ENCODE measurements at places on chromosomes 4 and X.

DNA sequence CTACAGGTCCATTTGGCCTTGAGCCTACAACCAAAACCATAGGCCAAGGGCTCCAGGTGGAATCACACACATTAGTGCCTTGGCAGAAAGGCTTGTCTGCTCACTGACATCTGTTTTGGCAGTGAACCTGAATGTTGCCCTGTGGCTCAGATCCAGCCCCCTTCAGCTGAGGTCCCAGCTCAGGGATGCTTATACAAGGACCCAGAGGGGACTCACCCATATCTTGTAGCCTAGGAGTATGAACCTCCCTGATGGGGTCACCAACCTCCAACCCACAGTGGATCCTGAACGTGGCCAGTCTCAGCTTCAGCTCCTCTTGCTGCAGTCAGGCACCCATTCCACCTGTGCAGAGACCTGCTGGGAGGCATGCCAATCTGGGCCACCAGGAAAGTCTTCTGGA lies 50.8 kb upstream of the HMX1 start:
- no peak for DNase-seq

DNA sequence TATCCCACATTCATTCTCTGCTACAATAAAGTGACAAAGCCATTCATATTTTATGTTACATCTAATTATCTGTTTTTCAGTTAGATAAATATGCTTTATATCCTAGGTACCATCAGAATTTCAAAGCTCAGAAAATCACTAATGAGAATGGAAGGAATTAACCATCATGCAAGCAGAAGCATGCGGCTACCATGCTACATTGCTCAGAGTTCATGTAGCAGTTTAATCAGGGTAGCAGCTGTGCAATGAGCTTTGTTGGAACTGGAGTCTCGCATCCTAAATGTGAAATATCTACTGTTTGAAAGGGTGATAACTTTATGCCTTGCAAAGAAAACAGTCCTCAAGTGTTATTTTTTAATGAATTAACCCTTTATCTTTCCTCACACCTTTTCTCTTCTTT lies 77.5 kb downstream of the SNCA start:
- no peak for DNase-seq

DNA sequence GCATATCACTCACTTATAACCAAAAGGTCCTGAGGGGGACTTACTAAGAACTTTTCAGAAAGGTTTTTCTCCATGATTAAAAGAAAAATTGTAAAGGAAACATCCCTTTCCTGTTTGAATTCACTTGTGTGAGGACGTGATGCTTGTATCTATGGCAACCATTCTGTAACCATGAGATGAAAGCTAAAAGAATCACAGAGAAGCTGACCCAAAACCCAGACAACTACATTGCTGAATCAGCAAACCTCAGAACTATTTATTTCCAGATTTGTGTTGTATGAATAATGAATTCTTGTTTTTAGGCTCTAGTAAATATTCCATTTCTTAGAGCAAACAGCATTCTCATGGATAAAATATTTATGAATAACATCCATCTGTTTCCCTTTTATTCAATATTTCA lies 91.2 kb downstream of the RCHY1 start:
- DNase-seq = no peak

GRCh38 chr4:121696581-121697461 lies at the start of gene ANXA5:
Gene ANXA5, minus strand, starts transcription at chr4:121696980. Its CDS starts 391 bp downstream, at chr4:121696589.
- DNase-seq = peak; percentile 94

GRCh38 chr4:93879919-93880318 lies 51.4 kb downstream of the ATOH1 start:
- DNase-seq = no peak

- DNase-seq = no peak
These were observed 110.8 kb upstream of the FAM9B start for GRCh38 chrX:9144701-9145241.

GRCh38 chr4:31160146-31160545 lies 440.0 kb downstream of the PCDH7 start:
- no peak for DNase-seq

- DNase-seq = peak; percentile 55
These were observed 159.6 kb downstream of the SOWAHB start for GRCh38 chr4:76738086-76738931.

- no peak for DNase-seq
These were observed 220.2 kb upstream of the MAD2L1 start for GRCh38 chr4:120286813-120287212.

GRCh38 chr4:119682099-119682498 lies 53.5 kb upstream of the PDE5A start:
- no peak for DNase-seq

DNA sequence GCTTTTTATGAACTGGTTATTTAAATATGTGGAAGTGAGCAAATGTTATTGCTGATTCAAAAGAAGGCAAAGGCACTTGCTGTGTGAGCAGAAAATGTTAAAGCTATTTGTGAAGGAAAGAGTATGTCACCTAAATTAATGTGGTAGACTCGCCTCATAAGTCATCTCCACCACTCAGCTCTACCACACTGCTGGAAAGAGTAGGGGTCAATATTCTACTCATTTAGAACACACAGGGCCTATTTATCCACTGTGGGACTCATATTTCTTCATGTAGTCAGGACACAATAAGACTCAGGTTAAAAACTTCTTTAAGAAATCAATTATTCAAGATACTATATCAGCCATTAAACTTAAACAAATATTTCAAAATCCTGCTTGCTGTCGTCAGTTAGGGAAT lies 106.5 kb downstream of the SLC7A11 start:
- no peak for DNase-seq

GRCh38 chr4:7843831-7844593 lies 95.6 kb downstream of the AFAP1 start:
- DNase-seq = peak; percentile 79

GRCh38 chr4:104486716-104487504 lies 7.8 kb downstream of the CXXC4 start:
- no peak for DNase-seq

DNA sequence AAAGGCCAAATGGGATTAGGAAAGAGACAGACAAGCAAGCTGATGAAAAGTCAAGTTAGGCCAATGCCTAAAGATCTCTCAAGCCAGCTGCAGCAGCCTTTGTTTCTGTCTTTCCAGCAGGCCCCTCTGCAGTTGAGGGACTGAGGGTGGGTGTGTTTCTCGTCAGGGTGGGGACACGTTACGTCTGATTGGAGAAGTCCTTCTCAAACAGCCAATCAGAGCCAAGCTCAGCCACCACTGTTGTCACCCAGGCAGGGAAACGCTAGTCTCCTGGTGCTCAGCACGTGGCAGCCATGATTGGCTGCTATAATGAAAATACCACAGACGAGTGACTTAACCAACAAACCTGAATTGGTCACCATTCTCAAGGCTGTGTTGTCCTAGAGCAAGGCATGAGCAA lies 177.1 kb upstream of the LCORL start:
- no peak for DNase-seq

DNA sequence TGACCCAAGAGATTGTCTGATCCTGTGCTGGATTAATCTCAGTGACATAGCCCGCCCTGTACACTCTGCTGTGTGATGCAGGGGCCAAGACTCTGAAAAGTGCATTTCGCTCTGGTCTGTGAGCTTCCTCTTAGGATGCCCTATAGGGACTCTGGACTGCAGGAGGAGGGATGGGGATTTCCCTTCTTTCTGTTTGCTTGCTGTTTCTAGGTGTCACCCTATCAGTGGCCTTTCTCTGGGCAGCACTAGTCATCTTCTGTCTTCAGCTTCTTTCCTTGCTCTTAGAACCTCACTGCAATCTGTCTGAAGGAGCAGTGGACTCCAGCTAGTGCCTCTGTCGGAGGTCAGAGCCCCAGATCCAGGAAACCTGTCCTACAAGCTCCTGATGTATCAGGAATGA lies 34.5 kb upstream of the SCRG1 start:
- DNase-seq = no peak

DNA sequence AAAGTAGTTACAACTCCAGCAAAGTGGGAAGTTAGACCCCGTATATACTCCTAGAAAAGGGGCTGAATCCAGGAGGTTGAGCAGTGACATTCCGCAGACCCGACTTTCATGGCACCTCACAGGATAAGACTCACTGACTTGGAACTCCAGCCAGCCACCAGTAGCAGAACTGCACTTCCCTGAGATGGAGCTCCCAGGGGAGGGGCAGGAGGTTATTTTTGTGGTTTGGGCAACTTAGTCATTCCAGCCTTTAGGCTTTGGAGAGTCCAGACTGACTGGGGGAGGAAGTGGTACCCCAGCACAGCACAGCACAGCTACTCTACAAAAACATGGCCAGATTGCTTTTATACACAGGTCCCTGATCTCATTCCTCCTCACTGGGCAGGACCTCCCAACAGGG lies 319.1 kb downstream of the PCDH19 start:
- peak; percentile 43 for DNase-seq

- DNase-seq = no peak
These were observed 23.4 kb downstream of the PDE6B start for GRCh38 chr4:648579-649292.

DNA sequence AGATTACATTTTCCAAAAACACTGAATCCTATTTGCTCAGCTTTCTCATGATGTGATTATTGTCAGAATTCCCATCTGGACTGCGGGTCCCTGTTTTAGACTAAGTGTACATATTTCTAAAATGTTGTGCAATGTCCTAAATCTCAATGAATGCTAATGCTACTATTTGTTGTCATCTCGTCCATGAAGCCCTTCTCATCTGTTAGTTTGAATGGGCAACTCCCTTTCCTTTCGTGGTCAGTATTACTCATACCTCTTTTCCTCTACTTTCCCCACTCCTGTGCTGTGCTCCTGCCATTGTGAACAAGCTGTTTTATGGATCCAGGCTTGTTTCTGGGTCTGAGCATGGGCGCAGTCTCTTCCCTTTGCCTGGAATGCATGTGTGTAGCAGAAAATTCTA lies 91.0 kb downstream of the MID1 start:
- DNase-seq = no peak

DNA sequence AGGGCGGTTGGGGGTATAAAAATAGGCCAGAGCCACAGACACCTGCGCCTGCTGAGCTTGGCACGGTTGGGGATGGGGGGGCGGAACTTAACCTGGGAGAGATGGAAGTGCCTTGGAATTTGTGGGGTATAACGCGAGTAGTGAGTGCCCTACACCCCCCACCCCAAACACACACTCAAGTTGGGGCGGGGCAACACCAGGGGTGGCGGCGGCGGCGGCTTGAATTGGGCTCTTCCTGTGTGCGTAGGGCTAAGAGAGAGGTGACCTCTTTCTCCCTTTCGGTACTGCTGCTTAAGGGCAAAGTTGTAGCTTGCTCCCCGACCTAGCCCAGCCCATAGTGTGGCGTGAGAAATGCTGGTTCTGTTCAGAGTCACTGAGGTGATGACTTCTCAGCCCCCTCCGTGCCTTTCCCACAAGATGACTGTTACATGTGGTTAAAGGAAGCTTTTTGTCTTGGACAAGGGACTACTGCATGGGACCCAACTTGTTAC lies 839 bp downstream of the STK26 start:
- no peak for DNase-seq

GRCh38 chrX:56310581-56310980 lies 78.4 kb downstream of the KLF8 start:
- DNase-seq = no peak

GRCh38 chr4:146945556-146946374 lies at the start of gene TTC29:
Gene TTC29, minus strand, starts transcription at chr4:146945864. Its CDS starts 5,969 bp downstream, at chr4:146939895.
- peak; percentile 77 for DNase-seq

DNA sequence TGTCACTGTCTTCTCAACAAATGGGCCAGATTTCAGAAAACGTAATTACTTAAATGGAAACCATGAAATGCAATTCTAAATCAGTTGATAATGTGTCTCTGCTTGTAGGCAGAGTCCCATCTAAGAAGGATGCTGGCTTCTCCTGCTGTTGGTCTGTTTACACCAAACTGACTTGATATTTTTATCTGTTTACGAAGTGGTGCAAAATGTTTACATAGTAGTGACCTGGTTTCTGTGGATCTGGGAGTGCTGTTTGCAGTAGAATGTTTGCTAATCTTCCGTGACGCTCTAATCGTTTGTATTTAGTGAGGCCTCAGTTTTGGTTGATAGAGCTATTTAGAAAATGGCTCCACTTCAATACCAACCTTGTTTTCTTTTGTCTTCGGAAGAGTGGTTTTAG lies 213.5 kb downstream of the VEGFC start:
- no peak for DNase-seq

DNA sequence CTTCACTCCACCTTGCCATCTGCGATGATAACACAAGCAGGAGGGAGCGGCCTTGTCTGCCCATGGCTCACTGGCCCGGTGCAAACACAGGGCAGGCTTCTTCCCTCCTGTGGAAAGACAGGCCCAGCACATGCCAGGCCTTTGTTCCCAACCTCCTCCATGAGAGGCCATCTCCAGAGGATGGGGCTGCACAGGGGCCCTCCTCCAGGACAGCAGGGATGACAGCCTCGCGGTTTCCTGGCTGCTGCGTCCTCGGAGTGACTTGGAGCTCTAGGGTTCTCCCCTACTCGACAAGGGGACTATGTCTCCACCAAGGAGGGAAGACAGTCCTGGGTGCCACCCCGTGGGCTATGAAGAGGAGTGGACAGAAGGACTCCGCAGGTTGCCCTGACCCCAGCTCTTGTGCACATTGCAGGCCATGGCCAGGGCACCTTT lies 21.8 kb downstream of the RNF212 start:
- no peak for DNase-seq

DNA sequence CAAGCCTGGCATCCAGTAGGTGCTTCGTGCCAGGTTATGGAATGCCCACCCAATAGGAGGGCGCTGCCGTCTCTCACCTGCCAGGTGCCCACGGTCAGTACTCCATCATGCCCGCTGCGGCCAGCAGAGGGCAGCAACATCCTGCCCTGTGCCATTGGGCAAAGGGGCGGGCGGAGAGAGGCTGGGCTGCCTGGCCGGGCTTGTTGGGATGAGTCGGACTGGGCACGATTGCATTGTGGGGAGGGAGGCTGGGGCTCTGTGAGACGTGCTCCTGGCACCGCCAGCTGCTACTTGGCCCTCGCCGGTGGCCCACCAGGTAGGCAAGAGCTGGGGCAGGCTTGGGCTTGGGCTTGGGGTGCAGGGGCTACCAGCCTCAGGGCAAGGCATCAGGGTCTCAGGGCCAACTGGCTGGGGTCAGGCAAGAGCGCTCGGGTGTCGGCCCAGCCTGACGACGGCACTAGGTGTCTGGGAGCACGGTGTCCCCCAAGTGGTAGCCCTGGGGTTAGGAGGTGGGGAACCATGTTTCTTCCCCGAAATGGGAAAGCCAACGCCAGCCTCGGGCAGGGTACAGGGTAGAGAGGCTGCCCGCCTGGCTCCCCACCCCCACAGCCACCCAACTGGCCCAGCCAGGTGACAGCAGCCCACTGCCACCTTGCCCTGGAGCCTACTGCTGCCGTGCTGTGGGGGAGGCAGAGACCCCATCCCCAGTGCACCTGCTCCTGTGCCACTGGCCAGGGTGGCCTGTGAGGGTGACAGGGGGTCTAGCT lies at the start of gene PLXNB3:
Gene PLXNB3, plus strand, starts transcription at position 261 of the 767 bp plus-strand sequence. CDS start 1,287 bp downstream, outside the sequence.
- DNase-seq = peak; percentile 84

DNA sequence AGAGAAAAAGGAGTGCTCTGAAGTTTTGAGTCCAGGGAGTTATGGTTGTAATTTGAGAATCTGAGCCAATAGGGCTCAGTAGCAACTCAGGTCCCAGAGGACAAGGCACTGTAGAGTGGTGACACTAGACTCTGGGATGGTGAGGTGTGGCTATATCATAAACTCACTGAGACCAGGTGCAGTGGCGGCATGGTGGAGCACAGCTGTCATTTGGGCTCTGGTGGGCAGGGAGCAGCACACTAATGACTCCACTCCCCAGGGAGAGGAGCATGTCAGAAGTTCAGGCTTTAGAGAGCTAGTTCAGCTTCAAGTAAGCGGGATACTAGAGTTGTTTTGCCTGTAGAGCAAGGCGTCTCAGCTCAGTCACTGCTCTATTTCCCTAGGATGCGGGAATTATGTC lies 165.4 kb upstream of the USP38 start:
- no peak for DNase-seq

GRCh38 chr4:15232366-15233263 lies 195.2 kb upstream of the C1QTNF7 start:
- no peak for DNase-seq

GRCh38 chrX:115679460-115679859 lies 118.5 kb downstream of the PLS3 start:
- no peak for DNase-seq

All from MG63 (cell line).